A375 (cell line): ENCODE measurements at places on chromosomes 5 and 9. TPM values are rescaled to one million over a fixed set of nuclear protein-coding genes. Genes with fewer than 3 reads are reported as not detected.

SLC36A2 gene
- total RNA-seq, result not detected in 2 replicates

PCDHAC2 gene
- 3.9 and 5.3 TPM in 2 replicates for total RNA-seq

TLX3 gene
- not detected in 2 replicates for total RNA-seq

SPATA6L gene
- total RNA-seq, result 2.1 and 2.3 TPM in 2 replicates

NEURL1B gene
- total RNA-seq, result 0.11 and 0.24 TPM in 2 replicates

CFAP90 gene
- total RNA-seq, result not detected in 2 replicates

PCDHGA12 gene
- total RNA-seq, result 0.80 and 1.2 TPM in 2 replicates

WDR38 gene
- total RNA-seq, result not detected in 2 replicates

ADRA1B gene
- 1.3 and 2.7 TPM in 2 replicates for total RNA-seq

PAIP2 gene
- total RNA-seq, result 87.0 and 92.3 TPM in 2 replicates

ACOT12 gene
- total RNA-seq, result 0.13 TPM in 1 of 2 replicates, not detected in the other

SHOC1 gene
- 0.08 TPM in 1 of 2 replicates, not detected in the other for total RNA-seq

PAPPA gene
- 0.30 and 0.37 TPM in 2 replicates for total RNA-seq

ZNF483 gene
- total RNA-seq, result 3.3 and 3.8 TPM in 2 replicates

EMB gene
- total RNA-seq, result 19.6 and 20.8 TPM in 2 replicates

FAM153A gene
- total RNA-seq, result not detected in 2 replicates

ENTREP1 gene
- 0.13 and 0.26 TPM in 2 replicates for total RNA-seq

NR2F1-AS1 gene
- total RNA-seq, result 4.2 and 6.8 TPM in 2 replicates

RAPGEF6 gene
- 16.3 and 20.0 TPM in 2 replicates for total RNA-seq

PCDHGB2 gene
- total RNA-seq, result 1.9 and 2.3 TPM in 2 replicates

DMRT2 gene
- total RNA-seq, result 20.0 and 21.1 TPM in 2 replicates

ATP10B gene
- total RNA-seq, result 1.1 and 2.4 TPM in 2 replicates

UBE2QL1 gene
- 0.38 and 0.42 TPM in 2 replicates for total RNA-seq

SLC12A2 gene
- 27.2 and 31.5 TPM in 2 replicates for total RNA-seq

GFI1B gene
- total RNA-seq, result not detected in 2 replicates

CRB2 gene
- not detected in 2 replicates for total RNA-seq

POU5F2 gene
- 0.82 and 1.1 TPM in 2 replicates for total RNA-seq

NPR3 gene
- total RNA-seq, result 0.40 TPM in 1 of 2 replicates, not detected in the other

DNM1 gene
- 43.2 and 45.4 TPM in 2 replicates for total RNA-seq

EDIL3 gene
- total RNA-seq, result 1.2 and 1.4 TPM in 2 replicates

ENHO gene
- total RNA-seq, result not detected in 2 replicates

INSL6 gene
- total RNA-seq, result not detected in 2 replicates

ADAM19 gene
- 25.7 and 25.9 TPM in 2 replicates for total RNA-seq

CD72 gene
- 1.3 TPM in 1 of 2 replicates, not detected in the other for total RNA-seq

CCDC171 gene
- 2.5 and 2.9 TPM in 2 replicates for total RNA-seq

RNF183 gene
- not detected in 2 replicates for total RNA-seq

PTPDC1 gene
- 8.4 and 8.8 TPM in 2 replicates for total RNA-seq

ADAMTS6 gene
- total RNA-seq, result 3.1 and 3.2 TPM in 2 replicates

MIER3 gene
- total RNA-seq, result 16.4 and 26.1 TPM in 2 replicates
